ENCODE measurements at places on chromosomes 5 and 9.

DNA sequence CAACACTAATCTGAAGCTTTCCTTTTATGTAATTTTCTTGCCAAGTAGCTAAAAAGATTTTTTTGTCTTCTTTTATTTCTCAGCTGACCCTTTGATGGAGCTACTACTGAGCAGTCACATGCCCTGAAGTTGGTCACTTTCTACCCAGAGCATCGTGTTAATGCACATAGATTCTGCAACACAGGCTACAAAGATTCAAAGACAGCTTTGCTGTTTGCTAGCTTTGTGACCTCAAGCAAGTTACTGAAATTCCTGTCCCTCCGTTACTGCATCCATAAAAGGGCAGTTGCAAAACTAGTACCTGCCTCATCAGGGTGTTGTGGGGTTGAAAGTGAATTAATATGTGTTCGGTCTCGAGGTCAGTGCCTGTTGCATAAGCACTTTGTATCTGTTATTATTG, 179.9 kb downstream of the GAS1 start:
- DNase-seq, result no peak

- no peak for DNase-seq
Observed at GRCh38 chr9:121268851-121269641, 1.1 kb downstream of the GSN start.

DNA sequence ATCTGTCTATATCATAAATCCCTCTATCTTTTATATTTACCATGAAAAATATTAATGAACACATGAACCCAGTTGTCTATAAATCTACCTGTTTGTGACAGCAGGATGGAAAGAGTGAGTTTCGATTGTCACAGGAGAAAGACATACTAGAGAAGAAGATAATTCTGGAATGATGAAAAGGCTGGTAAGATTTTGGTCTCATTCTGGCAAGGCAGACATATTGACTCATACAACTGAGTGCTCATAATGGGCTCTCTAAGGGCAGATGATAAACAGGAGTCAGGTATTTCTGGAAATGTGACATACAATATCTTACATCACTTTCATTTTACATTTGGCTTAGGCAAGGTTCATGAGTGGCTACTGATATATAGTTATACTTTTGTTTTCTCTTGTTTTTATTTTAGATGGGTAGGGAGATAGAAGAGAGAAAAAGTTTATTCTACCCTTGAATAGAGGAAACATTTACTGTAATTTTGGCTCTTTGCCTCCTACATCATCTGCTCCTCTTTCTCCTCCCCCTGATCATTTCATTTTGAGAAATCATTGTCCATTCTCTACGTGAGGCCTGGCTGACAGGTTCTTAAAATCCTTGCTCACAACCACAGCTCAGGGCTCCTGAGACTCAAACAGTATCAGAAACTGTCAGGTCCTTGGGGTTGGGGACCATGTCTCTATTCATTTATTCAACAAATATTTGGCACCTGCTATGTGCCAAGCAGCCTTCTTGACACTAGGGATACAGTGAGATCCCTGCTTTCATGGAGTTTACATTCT, 14.4 kb downstream of the ELOVL7 start:
- no peak for DNase-seq

DNA sequence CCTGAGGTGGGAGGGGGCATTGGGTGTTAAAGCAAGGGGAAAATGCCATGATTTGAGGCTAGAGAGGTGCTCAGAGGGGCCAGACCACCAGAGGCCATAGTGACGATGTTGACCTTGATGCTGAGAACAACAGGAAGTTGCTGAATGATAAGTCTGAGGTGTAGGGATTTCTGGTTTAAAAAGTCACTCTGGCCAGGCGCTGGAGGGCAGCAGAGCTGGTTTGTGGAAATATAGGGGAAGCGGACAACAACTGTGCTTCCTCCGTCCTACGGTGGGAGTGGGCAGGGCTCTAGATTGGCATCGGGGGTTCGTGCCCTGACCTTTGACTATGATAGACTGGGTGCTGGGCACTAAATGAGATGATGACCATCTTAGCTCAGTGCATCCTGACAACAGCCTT, 44.7 kb downstream of the STOM start:
- no peak for DNase-seq

DNA sequence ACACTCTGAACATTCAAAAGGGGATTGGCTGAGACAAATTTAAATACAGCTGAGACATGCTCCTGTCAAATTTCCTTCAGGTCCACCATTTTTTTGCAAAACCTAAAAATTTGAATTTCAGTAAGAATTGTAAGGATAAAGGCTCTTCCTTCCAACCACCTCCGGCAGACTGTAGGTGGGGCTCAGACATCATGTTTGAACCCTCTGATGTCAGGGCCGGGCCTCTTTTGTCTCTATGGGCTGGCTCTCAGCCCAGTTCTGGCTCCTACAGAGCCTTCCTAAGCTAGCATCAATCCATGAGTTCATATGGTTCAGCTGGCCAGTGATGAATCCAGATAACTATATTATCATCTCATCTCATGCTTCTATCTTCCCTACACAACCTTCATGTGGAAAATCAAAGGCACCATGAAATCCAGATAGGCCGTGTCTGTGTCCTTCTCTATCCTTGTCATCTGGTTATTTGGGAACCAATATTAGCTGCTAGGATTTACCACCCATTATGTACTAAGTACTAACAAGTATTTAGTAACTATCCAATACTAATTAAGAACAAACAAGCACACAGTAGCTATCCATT, 44.2 kb downstream of the NIPSNAP3B start:
- no peak for DNase-seq

DNA sequence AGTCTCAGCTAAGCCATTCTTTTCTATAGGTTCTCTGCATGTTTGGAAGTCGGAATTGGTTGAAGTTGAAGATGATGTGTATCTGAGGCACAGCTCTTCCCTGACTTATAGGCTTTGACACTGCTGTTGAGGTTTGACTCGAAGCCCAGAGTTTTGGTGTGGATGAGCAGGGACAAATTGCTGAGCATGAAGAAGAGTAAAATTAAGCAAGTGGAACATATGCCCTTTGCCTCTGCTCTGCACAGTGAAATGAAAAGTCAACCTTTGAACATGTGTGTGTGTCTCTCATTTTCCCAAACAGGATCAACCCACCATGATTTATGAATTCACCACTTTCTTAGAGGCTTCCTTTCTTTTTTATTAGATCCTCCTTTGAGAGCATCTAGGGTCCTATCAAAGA, 8.5 kb downstream of the HMHB1 start:
- no peak for DNase-seq

DNA sequence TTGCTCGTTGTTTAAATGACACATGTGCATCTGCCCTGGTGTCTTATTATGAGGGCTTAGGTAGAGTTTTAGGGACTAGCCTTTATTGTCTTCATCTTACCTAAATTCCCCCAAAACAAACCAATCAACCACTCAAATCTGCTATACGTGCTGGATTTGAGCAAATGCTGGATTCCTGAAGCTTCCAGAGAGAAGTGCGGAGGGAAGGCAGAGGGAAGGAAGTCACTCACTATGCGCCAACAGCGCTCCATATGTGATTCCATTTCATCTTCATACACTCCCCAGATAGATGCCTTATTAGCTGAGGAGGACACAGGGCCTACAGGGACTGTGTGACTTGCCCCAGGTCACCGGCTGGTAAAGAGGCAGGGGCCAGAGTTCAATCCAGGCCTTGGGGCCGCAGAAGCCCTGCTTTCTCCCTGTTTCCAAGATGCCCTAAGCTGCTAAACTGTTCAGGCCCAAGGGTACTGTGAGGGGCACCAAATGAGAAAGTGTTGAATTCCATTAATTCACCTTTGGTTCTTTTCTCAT, 63.5 kb downstream of the OTULIN start:
- no peak for DNase-seq

DNA sequence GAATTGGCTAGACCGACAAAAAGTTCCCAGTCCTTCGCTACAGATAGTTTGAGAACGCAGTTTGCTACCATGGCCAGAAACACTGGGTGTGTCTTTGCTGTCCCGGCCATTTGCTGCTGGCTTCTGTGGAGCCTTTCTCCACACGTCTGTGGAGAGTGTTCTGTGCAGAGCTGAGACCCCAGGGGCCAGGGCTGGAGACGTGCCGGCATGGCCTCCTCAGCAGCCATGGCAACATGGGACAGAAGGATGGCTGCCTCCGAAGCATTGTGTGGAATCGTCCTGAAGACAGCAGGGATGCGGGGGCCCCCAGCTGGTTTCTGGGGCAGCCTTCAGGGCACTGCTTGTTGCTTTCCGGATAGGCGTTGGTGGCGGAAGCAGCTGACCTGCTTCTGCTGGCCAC, 142.8 kb downstream of the GADD45G start:
- DNase-seq, result no peak

DNA sequence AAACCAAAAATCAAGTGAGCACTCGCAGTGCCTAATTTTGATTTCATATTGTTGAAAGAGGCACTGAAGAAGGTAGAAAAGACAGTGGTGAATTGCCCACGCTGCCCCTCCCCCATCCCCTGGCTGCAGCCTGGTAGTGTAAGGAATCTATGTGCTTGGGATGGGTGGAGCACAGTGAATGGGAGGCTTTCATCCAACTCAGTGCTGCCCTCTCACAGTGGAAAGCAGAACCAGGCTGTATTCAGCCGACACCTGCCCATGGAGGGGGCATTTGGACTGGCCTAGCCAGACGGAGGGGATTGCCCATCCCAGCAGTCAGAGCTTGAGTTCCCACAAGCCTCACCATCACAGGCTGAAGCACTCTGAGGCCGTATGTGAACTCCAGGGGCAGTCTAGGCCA, 800.4 kb upstream of the DMAC1 start:
- no peak for DNase-seq

DNA sequence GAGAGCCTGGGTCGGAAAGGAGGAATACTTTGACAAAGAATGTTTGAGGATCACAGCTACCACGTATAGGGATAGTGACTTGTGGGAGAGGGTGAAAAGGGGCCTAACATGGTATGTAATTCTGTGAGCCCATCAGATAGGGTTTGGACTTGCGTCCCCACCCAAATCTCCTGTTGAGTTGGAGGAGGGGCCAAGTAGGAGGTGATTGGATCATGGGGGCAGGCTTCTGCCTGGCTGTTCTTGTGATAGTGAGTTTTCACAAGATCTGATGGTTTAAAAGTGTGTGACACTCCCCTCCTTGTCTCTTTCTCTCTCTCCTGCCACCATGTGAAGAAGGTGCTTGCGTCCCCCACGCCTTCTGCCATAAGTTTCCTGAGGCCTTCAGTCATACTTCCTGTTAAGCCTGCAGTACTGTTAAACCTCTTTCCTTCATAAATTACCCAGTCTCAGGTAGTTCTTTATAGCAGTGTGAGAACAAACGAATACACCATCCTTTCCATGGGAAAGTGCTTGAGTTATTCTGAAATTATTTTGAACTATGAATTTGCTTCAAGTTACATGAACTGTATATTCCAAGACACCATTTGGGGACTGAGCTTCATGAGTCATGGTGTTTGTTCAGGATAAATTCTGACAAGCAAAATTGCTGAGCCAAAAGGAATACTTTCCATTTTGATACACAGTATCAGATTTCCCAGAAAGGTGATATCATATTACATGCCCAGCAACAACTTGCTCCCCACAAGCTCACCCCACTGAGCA, 68.8 kb upstream of the SSBP2 start:
- no peak for DNase-seq

GRCh38 chr5:109455598-109456096, 45.9 kb upstream of the PJA2 start:
- DNase-seq, result no peak

DNA sequence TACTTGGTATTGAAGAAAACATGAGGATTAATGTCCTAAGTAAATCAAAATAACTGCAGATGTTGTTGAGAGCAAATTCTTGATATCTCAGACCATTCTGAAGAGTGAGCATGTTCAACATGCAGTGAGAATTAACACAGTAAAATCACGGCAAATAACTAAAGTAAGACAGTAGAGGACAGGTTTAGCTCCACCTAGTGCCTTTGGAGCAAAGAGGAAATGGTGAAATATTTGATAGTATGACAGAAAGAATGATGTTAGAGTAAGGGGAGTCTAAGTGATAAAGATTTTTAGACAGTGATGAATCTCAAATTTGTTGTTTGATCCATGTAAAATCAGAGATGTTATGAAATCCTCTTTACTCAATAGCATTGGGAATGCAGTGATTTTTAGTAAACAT, 424.2 kb downstream of the TMEM161B start:
- DNase-seq, result no peak

DNA sequence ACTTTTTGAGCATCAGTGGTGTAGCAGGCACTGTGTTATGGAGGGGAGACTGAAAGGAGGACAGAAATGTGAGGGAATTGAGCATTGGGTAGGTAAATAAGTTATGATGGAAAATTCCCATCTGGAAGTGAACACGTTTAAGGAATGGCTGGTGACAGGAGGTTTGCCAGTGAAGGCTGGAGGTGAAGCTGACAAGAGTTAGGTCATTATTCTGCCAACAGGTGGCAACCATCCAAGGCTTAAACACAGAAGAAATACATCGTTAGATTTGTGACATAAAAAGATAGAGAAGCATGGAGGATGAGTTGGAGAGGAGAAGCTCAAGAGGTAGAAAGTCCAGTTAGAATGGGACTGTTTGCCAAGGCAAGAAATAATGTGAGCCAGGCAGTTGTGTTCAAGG, 455.3 kb upstream of the SGCD start:
- no peak for DNase-seq

DNA sequence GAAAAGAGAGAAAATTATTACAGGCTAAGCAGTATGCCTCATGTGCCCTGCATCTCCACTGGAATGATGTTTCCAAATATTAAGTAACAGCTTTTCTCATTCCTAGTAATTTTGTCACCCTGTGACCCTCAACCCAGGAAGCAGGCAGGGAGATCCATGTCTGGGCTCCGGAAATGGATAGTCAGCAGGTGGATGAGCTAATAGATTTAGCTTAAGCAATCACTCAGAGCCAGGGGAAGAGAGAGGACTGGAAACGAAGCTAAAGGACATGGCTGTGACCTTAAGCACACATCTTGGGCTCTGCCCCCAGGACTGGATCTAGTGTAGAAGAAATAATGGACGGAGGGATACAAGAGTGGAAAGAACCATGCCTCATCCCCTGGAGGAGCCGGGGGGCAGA, 89.5 kb downstream of the ARSB start:
- DNase-seq, result no peak

- DNase-seq, result no peak
Observed at GRCh38 chr9:136085815-136086212, 9.3 kb downstream of the NACC2 start.

- no peak for DNase-seq
Observed at GRCh38 chr9:37623267-37623666, 27.5 kb upstream of the FRMPD1 start.

GRCh38 chr9:77486968-77487367, 161.2 kb downstream of the GNA14 start:
- DNase-seq, result no peak

- no peak for DNase-seq
Observed at GRCh38 chr9:103625161-103625804, 468.8 kb upstream of the SMC2 start.

- DNase-seq, result no peak
Observed at GRCh38 chr9:113436728-113437515, 26.4 kb downstream of the C9orf43 start.

GRCh38 chr9:123564652-123565051, 208.7 kb downstream of the CRB2 start:
- no peak for DNase-seq

Measured in CD4-positive, alpha-beta T cell treated with Interleukin-1 beta for 1 hour (primary cell).